Body of pancreas (tissue), 4 donors: ENCODE measurements at places on chromosomes 3 and 15. TPM values are rescaled to one million over a fixed set of nuclear protein-coding genes. Genes with fewer than 3 reads are reported as not detected.

- DNase-seq: peak; percentile 4
- no peaks in the 10 kb centered on the region for H3K4me1 ChIP-seq
- no peaks in the 10 kb centered on the region for H3K36me3 ChIP-seq
- no peak overlapping the region for H3K4me3 ChIP-seq
- no peaks in the 10 kb centered on the region for H3K27me3 ChIP-seq
Measured at GRCh38 chr15:25243800-25244097, 195.1 kb downstream of the UBE3A start.

GRCh38 chr15:71391421-71392088 lies 276.3 kb downstream of the THSD4 start:
- no peaks in the 10 kb centered on the region for H3K27me3 ChIP-seq
- no peak overlapping the region for H3K4me3 ChIP-seq
- DNase-seq: peak; percentile 67
- H3K27ac ChIP-seq: peak overlapping the region; percentile 45
- H3K4me1 ChIP-seq: peaks cover 25% of the 10 kb centered on the region

- H3K27ac ChIP-seq: no peak overlapping the region
- no peaks in the 10 kb centered on the region for H3K36me3 ChIP-seq
- no peak overlapping the region for H3K4me3 ChIP-seq
- no peaks in the 10 kb centered on the region for H3K27me3 ChIP-seq
- DNase-seq: no peak
- H3K4me1 ChIP-seq: no peaks in the 10 kb centered on the region
Measured at GRCh38 chr3:112467539-112467938, 31.7 kb downstream of the BTLA start.

DNA sequence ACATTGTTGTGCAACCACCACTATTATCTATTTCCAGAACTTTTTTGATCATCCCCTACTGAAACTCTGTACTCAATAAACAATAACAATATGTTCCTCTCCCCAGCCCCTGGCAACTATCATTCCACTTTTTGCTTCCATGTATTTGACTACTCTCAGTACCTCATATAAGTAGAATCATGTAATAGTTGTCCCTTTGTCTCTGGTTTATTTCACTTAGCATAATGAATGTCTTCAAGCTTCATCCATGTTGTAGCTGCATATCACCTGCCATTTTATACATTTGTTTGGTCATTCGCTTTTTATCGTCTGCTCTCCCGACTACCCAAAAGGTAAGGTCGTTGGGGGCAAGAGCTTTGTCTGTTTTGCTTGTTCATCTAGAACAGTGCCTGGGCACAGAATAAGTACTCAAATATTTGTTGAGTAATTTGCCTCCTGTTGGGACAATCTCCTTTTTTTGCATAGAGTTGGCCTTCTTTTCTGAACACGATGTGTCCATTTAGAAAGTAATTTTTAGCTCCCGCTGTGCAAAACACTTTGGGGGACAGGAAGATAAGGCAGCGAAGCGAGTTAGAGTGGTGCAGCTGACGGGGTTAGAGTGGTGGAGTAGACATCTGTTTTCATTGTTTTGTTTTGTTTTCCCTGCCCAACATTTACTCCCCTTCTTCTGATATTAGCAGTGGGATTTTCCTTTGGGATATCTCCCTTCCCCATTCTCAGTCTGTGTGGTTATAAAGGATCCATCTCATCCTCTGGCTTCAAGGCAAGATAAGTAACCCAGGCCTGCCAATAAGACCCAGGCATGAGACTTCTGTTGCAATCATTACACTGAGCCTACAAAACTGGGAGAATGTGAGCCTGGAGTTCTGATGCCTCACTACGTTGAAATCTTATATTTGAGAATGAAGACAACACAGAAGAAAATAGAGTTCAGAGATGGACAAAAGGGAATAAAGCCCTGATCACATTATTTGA lies 83.4 kb upstream of the RNU6-1 start:
- no peak overlapping the region for H3K27ac ChIP-seq
- DNase-seq: no peak
- no peak overlapping the region for H3K4me3 ChIP-seq
- no peaks in the 10 kb centered on the region for H3K36me3 ChIP-seq
- peaks cover 9% of the 10 kb centered on the region for H3K4me1 ChIP-seq

- H3K36me3 ChIP-seq: no peaks in the 10 kb centered on the region
- no peak for DNase-seq
- no peaks in the 10 kb centered on the region for H3K27me3 ChIP-seq
- no peak overlapping the region for H3K4me3 ChIP-seq
- no peak overlapping the region for H3K27ac ChIP-seq
- peaks cover 15% of the 10 kb centered on the region for H3K4me1 ChIP-seq
Measured at GRCh38 chr3:33144433-33144832, 30.6 kb downstream of the CRTAP start.

DNA sequence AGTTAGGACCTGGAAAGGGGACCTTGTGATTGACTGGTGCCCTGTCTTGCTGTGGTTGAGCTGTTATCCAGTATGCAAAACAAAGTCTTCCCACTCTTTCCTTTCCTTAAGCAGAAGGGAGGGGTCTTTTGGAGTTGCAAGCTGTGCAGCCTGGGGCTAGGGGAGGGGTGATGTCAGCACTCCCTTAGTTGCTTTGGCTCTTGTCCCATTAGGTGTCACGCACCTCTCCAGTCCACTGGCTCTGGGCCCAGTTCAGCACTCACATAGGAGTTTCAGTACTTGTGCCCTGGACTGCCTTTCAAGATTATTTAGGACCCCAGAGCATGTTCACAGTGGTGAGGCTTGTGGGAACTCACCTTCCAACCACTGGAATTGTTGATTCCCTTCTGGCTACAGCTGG lies 238.5 kb downstream of the DOCK3 start:
- H3K4me3 ChIP-seq: no peak overlapping the region
- peak; percentile 25 for DNase-seq
- no peaks in the 10 kb centered on the region for H3K27me3 ChIP-seq

- no peak for DNase-seq
- H3K27ac ChIP-seq: no peak overlapping the region
- H3K27me3 ChIP-seq: no peaks in the 10 kb centered on the region
- no peaks in the 10 kb centered on the region for H3K36me3 ChIP-seq
- no peak overlapping the region for H3K4me3 ChIP-seq
Measured at GRCh38 chr3:53795176-53795575, 51.0 kb downstream of the CHDH start.

- H3K4me1 ChIP-seq: no peaks in the 10 kb centered on the region
- H3K36me3 ChIP-seq: no peaks in the 10 kb centered on the region
- no peak overlapping the region for H3K27ac ChIP-seq
- H3K4me3 ChIP-seq: no peak overlapping the region
- no peak for DNase-seq
- H3K27me3 ChIP-seq: no peaks in the 10 kb centered on the region
Measured at GRCh38 chr3:150351398-150351797, 56.7 kb upstream of the TSC22D2 start.

DNA sequence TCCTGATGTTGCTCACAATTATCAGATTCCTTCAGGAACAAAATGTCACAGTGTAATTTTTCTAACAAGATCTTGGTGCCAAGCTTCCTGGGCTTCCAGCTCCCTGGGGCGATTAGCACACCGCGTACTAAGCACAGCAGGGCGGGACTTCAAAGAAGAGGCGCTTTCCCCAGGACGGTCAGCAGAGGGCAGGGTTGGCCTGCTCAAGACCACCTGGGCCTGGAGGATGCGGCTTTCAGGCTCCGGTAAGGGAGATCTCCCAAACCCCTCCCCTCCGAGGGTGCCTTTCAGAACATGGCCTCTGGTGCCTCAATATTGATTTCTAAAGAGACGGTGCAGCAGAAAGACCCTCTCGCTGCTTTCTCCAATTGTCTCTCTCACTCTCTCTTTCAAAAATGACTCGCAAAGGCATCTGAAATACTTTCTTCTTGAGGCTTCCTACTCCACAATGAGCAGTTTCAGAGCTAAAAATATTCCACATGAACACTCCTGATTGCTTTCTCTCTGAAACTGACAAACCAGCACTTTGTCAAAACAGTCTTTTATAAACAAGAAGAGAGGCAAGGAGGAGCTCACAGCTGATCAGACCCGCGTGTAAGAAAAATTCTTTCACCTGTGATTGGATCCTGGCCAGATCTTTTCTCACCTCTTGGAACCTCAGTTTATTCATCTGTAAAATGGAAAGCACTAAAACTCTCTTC lies 154.0 kb downstream of the ADAMTS9 start:
- no peaks in the 10 kb centered on the region for H3K36me3 ChIP-seq
- DNase-seq: peak; percentile 86
- peaks cover 9% of the 10 kb centered on the region for H3K4me1 ChIP-seq
- H3K4me3 ChIP-seq: no peak overlapping the region

- no peak overlapping the region for H3K27ac ChIP-seq
- H3K36me3 ChIP-seq: no peaks in the 10 kb centered on the region
- no peaks in the 10 kb centered on the region for H3K4me1 ChIP-seq
- H3K4me3 ChIP-seq: no peak overlapping the region
Measured at GRCh38 chr15:88022716-88023115, 233.8 kb downstream of the NTRK3 start.

DNA sequence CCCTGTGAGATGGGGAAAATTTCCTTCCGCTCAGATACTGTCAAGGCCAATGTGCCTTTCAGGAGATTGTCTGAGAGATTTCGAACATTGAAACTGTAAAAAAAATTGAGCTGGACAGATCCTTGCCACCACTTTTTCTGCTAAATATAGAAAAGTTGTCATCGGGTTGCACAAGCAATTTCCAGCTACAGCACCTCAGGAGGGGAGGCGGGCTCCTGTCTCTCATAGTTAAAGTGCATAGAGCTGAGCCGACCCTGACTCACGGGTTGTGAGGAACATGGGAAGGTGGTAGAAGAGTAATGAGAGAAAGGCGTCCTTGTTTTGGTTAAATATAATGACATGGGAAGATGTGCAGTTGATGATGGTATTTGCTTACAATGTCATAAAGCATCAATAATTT lies 160.6 kb upstream of the ICE2 start:
- no peak for DNase-seq
- H3K27ac ChIP-seq: no peak overlapping the region
- no peak overlapping the region for H3K4me3 ChIP-seq
- no peaks in the 10 kb centered on the region for H3K4me1 ChIP-seq
- no peaks in the 10 kb centered on the region for H3K27me3 ChIP-seq

The DCBLD2 gene
- total RNA-seq: 22.4 TPM

The CORO2B gene
- total RNA-seq: 1.0 TPM

The SCN5A gene
- not detected for total RNA-seq

- H3K27ac ChIP-seq: no peak overlapping the region
- no peaks in the 10 kb centered on the region for H3K36me3 ChIP-seq
- H3K4me1 ChIP-seq: no peaks in the 10 kb centered on the region
- no peak overlapping the region for H3K4me3 ChIP-seq
- no peak for DNase-seq
Measured at GRCh38 chr15:50697109-50697797, 10.7 kb upstream of the TRPM7 start.
